Caki2 (cell line): ENCODE measurements at places on chromosomes 7 and 10.

GRCh38 chr10:18312374-18313139, 172.3 kb downstream of the CACNB2 start:
- peak; percentile 19 for DNase-seq

- peak; percentile 64 for DNase-seq
These were observed 79.7 kb downstream of the DLG5 start for GRCh38 chr10:77846718-77847311.

- DNase-seq, result peak; percentile 78
These were observed 143.4 kb downstream of the TCF7L2 start for GRCh38 chr10:113093188-113094113.

- no peak for DNase-seq
These were observed 610.0 kb downstream of the KCNMA1 start for GRCh38 chr10:77027576-77027975.

- no peak for DNase-seq
These were observed 134.7 kb upstream of the RHOBTB1 start for GRCh38 chr10:61078542-61079275.

DNA sequence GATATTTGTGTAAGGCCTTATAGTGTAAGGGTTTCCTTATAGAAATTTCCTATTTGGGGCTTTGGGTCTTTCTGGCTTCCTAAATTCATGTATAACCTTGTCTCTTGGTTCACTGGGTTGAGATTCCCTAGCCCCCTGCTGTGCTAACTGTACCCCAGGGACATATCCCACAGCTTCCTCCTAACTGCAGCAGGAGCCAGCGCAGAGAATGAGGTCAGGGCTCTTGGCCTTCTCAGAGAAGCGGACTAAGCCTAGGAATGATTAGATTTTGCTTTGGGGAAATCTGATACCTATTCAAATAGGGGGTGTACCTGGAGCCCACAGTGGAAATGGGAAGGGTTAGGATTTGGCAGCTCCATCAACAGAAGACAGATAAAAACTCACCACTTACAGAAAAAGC, 138.1 kb upstream of the EFCAB10 start:
- no peak for DNase-seq

- peak; percentile 79 for DNase-seq
These were observed 205.3 kb upstream of the ZNF32 start for GRCh38 chr10:43854007-43854406.

GRCh38 chr10:28523725-28524252, 9.1 kb upstream of the WAC start:
- no peak for DNase-seq

- peak; percentile 4 for DNase-seq
These were observed at the start of gene SEMA4G for GRCh38 chr10:100969187-100970075. Gene SEMA4G (plus strand): TSS chr10:100969504. CDS start chr10:100972913, 3,409 bp downstream.

DNA sequence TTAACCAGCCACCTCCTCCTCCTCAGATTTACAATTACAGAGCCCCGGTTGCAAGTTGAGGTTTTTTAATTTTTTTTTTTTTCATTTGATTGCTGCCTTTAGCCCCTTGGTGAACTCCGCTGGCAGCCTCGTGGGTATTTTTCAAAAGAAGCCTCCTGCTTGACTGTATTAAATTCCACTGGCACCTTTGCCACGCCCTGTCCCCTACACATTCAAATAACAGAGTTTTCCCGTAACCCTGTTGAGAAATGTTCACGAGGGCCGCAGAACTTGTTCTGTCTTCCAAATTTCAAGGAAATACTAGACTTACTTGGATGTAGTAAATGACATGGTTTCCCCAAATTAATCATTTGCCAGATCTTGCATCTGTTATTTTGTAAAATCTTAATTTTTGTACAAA, 167.0 kb downstream of the ARID5B start:
- no peak for DNase-seq

- DNase-seq, result no peak
These were observed 620 bp downstream of the ZRANB1 start for GRCh38 chr10:124942317-124943169.

DNA sequence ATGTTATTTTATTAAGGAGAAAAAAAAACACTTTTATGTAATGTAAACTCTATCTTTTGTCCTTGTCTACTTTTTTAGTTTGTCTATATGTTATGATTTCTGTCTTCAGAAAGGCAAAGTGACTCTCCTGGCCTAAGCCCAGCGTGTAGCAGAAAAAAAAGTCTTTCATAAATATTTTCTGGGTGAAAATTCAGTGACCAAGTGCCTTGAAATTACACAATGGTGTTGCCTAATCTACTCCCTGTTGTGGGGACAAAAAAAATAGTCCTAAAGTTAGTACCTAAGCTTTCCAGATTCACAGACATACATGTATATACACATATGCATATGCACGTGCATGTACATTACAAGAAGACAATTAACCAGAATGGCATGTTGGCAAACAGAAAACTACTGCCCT, 1257.8 kb upstream of the SORCS1 start:
- no peak for DNase-seq

- no peak for DNase-seq
These were observed 4.7 kb downstream of the BLVRA start for GRCh38 chr7:43763183-43763582.

DNA sequence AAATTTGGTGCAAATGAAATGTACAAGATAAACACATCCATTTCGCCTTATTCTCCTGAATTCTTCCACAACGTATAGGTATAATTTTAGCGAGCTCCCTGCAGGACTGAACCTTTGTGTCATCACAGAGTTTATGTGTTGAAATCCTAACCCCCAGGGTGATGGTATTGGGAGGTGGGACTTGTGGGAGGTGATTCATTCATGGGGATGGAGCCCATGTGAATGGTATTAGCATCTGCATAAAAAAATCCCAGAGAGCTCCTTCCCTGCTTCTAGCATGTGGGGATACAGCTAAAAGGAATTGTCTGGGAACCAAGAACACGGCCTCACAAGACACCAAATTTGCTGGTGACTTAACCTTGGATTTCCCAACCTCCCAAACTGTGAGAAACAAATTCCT, 741.4 kb upstream of the VSTM2A start:
- no peak for DNase-seq

GRCh38 chr7:93717217-93717900, 142.8 kb upstream of the CALCR start:
- DNase-seq, result no peak

GRCh38 chr7:106041140-106041717, 70.9 kb downstream of the SYPL1 start:
- DNase-seq, result peak; percentile 9

- DNase-seq, result no peak
These were observed 5.6 kb downstream of the PCGF5 start for GRCh38 chr10:91226093-91226492.
